ENCODE measurements at places on chromosomes 2 and 18. TPM values are rescaled to one million over a fixed set of nuclear protein-coding genes. Genes with fewer than 3 reads are reported as not detected.

The IL1RN gene
- polyA plus RNA-seq = 121 TPM

The TMEM163 gene
- polyA plus RNA-seq = 0.08 TPM

The ANO7 gene
- polyA plus RNA-seq = 0.57 TPM

The PMAIP1 gene
- polyA plus RNA-seq = 0.24 TPM

The TAF4B gene
- polyA plus RNA-seq = 0.10 TPM

The HOXD11 gene
- not detected for polyA plus RNA-seq

The KCNS3 gene
- polyA plus RNA-seq = 2.5 TPM

The MAPK4 gene
- polyA plus RNA-seq = 1.1 TPM

DNA sequence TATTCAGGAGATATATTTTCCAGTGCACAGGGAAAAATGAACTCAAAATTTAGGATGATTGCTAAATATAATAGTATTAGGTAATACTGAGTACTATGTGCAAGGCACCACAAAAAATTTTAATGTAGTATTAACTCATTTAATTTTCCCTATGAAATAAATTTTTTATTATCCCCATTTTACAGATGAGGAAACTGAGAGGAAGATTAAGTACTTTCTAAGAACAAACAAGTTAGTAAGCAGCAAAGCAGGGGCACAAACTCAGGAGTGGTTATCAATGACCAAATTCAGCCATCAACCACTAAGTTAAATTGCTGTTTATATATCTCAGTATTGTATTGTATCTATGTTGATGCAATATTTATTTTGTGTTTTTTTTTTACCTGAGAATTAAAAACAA, 14.2 kb downstream of the SPDYA start:
- no peaks in the 10 kb centered on the region for H3K27me3 ChIP-seq
- H3K36me3 ChIP-seq = no peaks in the 10 kb centered on the region
- no peak overlapping the region for H3K4me3 ChIP-seq
- H3K4me1 ChIP-seq = no peaks in the 10 kb centered on the region

DNA sequence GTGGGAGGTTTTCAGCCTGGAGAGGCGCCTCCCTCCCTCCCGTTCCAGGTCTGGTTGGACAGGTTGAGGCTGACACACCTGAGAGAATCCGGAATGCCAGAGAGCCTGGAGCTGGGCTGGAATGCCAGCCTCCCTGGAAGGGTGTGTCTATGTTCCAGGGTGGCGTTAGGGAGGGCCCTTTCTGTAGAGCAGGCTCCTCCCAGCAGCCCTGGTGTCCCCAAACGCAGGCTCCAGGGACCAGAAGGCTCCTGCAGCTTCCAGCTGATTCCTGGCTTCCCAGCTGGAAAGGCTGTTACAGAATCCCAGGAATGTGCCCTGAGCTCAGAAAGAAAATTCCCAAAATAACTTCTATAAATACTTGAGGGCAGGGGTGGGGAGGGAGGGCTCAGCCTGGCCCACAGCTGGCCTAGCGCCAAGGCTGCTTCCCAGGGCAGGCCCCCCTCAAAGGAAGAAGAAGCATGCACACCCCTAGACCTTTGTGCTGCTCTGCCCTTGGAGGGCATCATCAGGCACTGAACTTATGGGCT, 85.4 kb downstream of the STPG4 start:
- peaks cover 34% of the 10 kb centered on the region for H3K4me1 ChIP-seq
- no peaks in the 10 kb centered on the region for H3K36me3 ChIP-seq
- peak overlapping the region; percentile 52 for H3K27ac ChIP-seq
- DNase-seq = no peak
- no peak overlapping the region for H3K4me3 ChIP-seq

- H3K27me3 ChIP-seq = no peaks in the 10 kb centered on the region
- no peak for DNase-seq
- no peak overlapping the region for H3K4me3 ChIP-seq
- peaks cover 19% of the 10 kb centered on the region for H3K4me1 ChIP-seq
Measured at GRCh38 chr2:85704800-85705679, 10.9 kb downstream of the GNLY start.

DNA sequence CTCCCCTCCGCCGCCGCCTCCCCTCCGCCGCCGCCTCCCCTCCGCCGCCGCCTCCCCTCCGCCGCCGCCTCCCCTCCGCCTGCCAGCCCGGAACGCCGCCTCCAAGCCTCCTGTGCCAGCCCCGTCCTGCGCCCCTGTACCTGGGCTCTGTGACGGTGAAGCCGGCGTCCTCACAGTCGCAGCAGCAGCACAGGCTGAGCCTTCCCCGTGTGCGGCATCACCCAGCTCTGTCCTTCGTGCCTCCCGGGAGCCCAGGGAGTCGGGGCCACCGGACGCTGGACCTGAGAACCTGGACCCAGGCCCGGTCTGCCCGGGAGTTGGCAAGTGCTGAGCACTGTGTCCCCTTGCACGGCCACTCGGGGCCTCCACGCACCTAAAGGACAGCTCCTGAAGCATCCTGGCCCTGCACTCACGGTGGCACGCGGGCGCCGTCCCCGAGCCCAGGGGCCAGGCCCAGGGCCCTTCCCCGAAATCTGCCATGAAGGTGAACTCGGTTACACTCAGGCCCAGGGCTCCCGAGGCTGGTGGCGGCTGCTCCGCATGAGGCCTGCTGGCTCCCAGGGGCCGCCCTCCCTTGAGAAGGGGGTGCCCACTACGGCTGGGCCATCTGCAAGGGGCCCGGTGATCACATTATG, 32.9 kb downstream of the RTP5 start:
- no peaks in the 10 kb centered on the region for H3K36me3 ChIP-seq
- H3K27me3 ChIP-seq = no peaks in the 10 kb centered on the region
- H3K4me3 ChIP-seq = no peak overlapping the region
- peak; percentile 19 for DNase-seq

DNA sequence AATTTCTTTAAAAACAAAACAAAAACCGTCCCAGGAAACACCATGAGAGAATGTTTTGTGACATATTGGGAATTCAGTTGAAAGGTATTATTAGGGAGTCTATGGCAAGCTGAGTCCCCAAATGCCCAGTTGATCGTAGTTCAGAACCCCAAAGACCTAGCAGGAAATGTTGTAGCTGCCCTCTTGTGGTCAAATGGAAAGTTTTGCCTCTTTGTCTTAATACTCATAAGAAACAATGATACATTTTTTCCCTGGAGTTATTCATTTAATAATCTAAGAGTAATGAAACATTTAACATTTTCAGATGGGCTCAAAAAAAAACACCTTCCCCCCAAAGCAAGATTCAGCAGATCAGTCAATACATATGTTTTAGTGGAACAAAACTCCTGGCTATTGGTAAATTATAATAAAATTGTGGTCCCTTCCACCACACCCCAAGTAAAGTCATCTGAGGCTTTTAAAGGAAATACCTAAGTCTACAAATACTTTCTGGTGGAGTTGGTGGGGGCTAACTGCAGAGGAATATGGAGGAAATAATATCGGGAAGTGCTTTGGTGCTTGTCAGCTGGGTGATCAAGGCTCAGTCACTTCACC, 37.8 kb upstream of the EFEMP1 start:
- H3K27ac ChIP-seq = no peak overlapping the region
- no peaks in the 10 kb centered on the region for H3K4me1 ChIP-seq

GRCh38 chr2:21363364-21363763, 239.6 kb downstream of the TDRD15 start:
- H3K4me1 ChIP-seq = no peaks in the 10 kb centered on the region
- no peaks in the 10 kb centered on the region for H3K27me3 ChIP-seq
- no peaks in the 10 kb centered on the region for H3K36me3 ChIP-seq

DNA sequence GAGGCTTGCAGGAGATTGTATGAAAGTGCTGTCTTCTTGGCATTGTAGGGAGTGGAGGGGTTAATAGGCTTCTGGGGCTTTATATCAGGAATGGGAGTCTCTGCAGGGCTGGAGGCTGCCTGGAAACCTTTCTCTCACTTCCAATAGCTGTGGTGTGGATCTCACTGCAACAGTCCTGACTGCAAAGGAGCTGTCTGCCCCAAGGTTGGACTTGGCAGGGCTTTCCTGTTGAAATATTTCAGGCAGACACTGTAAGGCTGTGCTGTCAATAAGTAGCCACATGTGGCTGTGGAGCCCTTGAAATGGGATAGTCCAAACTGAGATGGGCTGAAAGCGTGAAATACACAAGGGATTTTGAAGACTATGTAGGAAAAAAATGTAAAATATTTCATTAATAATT, 399.1 kb upstream of the SPRED2 start:
- no peak for DNase-seq
- H3K27me3 ChIP-seq = no peaks in the 10 kb centered on the region
- no peak overlapping the region for H3K27ac ChIP-seq
- H3K4me1 ChIP-seq = no peaks in the 10 kb centered on the region

DNA sequence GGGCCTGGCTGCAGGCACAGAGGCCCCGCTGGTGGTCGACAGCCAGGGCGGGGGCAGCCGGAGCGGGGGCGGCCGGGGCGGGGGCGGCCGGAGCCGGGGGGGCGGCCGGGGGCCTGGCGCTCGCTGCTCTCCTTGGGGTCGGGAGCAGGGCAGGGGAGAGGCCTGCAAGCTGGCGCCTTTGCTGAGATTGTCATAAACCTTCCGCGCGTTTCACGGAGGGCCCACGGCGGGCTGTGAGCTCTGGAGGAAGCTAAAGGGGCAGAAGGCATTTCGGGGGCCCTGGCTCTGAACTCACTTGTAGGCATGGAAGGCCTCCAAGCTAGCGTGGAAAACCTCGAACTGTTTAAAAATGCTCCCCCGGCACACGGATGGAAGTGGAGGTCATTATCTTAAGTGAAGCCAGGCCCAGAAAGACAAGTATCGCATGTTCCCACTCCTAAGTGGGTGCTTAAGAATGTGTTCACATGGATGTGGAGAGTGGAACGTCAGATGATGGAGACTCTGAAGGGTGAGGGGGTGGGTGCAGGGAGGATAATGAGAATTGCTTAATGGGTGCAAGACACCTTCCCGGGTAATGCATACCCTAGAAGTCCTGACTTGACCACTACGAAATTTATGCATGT, 629 bp downstream of the PRELID3A start:
- no peaks in the 10 kb centered on the region for H3K36me3 ChIP-seq
- no peak overlapping the region for H3K27ac ChIP-seq
- H3K4me1 ChIP-seq = peaks cover 7% of the 10 kb centered on the region
- DNase-seq = no peak
- peaks cover 7% of the 10 kb centered on the region for H3K27me3 ChIP-seq
- peak overlapping the region; percentile 65 for H3K4me3 ChIP-seq

DNA sequence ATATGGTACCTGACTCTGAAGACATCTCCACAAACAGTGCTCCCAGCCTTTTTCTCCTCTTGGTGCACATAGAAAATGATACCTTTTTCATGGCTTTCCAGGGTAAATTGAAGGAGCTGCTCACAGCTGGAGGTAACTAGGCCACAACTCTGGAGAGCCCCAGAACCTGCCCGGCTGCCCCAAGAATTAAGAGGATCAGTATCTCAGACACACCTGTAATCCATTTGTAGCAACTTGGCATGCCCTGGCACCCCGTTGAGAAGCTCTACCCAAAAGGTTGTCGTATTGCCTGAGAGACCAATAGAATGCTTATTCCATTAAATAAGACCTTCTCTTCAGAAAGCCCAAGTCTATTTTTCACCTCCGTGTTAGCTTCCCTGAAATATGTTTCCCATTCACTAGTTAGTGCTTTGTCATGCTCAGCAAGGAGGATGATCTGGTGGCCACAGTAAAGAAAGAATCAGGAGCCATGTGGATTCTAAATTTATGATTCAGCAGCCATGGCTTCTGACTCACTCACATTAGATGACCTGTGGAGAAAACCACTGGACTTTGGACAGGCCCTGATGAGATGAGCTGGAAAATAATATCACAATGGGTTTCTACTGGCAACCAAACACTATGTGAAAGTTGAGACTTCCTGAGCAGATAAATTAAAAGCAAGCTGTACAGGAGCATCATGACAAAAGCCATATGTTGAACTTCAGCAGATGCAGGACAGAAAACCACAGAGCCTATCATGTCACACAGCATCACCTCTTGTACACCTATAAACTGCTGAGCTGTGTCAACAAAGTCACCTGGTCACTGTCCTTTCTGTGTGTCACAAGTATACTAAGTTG, 253.3 kb upstream of the OSR1 start:
- no peak for DNase-seq
- no peak overlapping the region for H3K4me3 ChIP-seq
- H3K27ac ChIP-seq = no peak overlapping the region

- peaks cover 2% of the 10 kb centered on the region for H3K36me3 ChIP-seq
- no peak overlapping the region for H3K27ac ChIP-seq
- H3K4me3 ChIP-seq = no peak overlapping the region
- no peaks in the 10 kb centered on the region for H3K27me3 ChIP-seq
- no peak for DNase-seq
Measured at GRCh38 chr2:69483024-69483423, 45.8 kb upstream of the NFU1 start.

GRCh38 chr2:129400826-129401225, 578.6 kb upstream of the RAB6C start:
- H3K36me3 ChIP-seq = no peaks in the 10 kb centered on the region
- no peak for DNase-seq
- no peak overlapping the region for H3K27ac ChIP-seq
- peaks cover 3% of the 10 kb centered on the region for H3K27me3 ChIP-seq
- H3K4me1 ChIP-seq = no peaks in the 10 kb centered on the region

DNA sequence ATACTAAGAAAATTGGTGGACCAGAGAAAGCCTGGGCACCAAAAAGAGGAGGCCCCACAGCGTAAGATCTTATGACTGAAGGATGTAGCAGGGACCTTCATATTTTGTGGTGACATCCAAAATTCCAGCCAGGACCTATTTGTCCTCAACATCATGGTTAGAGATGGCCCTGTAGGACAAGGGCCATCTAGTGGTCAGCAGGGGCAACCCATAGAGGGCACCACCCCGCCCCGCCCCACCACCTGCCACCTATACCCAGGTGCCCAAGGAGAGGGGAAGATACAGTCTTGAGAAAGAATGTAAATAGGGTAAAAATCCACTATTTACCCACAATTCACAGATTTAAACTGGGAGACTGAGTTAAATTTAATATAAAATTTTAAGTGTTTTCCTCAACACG, 59.6 kb upstream of the TMEM163 start:
- no peaks in the 10 kb centered on the region for H3K4me1 ChIP-seq
- H3K4me3 ChIP-seq = no peak overlapping the region
- H3K27me3 ChIP-seq = no peaks in the 10 kb centered on the region
- DNase-seq = no peak
- H3K27ac ChIP-seq = no peak overlapping the region
- no peaks in the 10 kb centered on the region for H3K36me3 ChIP-seq

GRCh38 chr18:41829647-41830516, 125.2 kb upstream of the PIK3C3 start:
- H3K36me3 ChIP-seq = no peaks in the 10 kb centered on the region
- no peak overlapping the region for H3K4me3 ChIP-seq
- H3K27me3 ChIP-seq = no peaks in the 10 kb centered on the region
- DNase-seq = no peak
- H3K27ac ChIP-seq = no peak overlapping the region
- no peaks in the 10 kb centered on the region for H3K4me1 ChIP-seq

GRCh38 chr2:179172894-179173293, 91.7 kb downstream of the SESTD1 start:
- H3K4me1 ChIP-seq = no peaks in the 10 kb centered on the region
- DNase-seq = no peak
- no peak overlapping the region for H3K27ac ChIP-seq
- H3K27me3 ChIP-seq = no peaks in the 10 kb centered on the region

GRCh38 chr18:23515911-23516546, 12.7 kb downstream of the RMC1 start:
- no peaks in the 10 kb centered on the region for H3K4me1 ChIP-seq
- no peaks in the 10 kb centered on the region for H3K27me3 ChIP-seq
